Fibroblast of skin of left biceps (primary cell): ENCODE measurements at places on chromosomes 11 and 22.

- DNase-seq, result no peak
Measured at GRCh38 chr11:110086892-110087309, 6.3 kb upstream of the ZC3H12C start.

DNA sequence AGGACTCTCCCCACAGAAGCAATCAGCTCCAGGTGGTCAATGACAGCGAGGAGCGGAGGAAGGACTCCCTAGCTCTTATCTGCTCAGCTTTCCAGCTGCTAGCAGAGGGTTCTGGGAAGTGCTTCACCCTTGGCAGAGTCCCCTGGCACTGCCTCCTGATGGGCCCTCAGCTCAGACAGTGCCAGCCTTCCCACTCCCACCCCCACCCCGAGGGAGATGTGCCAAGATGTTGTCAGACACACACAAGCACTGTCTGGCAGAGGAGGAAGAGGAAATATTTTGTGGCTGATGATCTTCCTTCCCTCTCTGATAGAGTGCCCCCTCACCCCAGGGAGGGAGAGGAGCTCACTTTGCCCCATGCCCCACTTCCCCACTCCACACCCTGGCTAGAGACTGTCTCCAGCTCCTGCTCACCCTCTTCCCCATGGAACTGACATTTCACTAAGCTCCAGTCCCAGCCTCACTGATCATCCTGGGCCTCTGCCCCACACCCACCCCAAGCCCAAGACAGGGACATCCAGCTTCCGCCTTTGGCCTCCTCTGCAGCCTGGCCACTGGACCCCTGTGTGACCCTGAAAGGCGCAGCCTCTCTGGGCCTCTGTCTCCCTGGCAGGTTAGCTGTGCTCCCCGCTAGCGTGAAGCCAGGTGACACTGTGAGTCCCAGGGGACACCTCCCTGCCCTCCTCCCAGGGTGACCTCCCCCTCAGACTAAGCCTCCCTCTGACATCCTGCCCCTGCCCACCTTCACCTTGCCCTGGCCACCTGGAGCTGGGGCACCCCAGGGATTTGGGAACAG lies 44.5 kb downstream of the SLCO2B1 start:
- no peak for DNase-seq

- DNase-seq, result no peak
Measured at GRCh38 chr11:44729063-44729462, 2.3 kb downstream of the TSPAN18 start.

DNA sequence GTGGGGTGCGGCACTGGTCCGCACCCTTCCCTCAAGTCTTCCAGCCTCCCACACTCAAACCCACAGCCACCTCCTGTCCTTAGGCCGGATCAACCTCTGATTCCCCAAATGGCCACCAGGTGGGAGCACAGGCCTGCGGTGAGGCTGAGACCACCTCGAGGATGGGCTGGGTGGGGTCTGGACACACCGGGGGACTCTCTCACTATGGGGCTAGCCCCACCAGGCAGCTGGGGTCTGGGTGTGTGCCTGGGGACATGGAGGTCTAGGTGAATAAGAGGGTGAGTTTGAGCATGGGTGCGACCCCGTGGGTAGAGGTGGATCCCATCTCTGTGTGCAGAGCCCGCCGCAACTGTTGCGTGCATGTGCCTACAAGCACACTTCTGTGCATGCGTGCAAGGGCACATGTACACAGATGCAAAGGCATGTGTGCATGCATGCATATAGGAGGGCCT lies 32.6 kb downstream of the MYO18B start:
- no peak for DNase-seq

DNA sequence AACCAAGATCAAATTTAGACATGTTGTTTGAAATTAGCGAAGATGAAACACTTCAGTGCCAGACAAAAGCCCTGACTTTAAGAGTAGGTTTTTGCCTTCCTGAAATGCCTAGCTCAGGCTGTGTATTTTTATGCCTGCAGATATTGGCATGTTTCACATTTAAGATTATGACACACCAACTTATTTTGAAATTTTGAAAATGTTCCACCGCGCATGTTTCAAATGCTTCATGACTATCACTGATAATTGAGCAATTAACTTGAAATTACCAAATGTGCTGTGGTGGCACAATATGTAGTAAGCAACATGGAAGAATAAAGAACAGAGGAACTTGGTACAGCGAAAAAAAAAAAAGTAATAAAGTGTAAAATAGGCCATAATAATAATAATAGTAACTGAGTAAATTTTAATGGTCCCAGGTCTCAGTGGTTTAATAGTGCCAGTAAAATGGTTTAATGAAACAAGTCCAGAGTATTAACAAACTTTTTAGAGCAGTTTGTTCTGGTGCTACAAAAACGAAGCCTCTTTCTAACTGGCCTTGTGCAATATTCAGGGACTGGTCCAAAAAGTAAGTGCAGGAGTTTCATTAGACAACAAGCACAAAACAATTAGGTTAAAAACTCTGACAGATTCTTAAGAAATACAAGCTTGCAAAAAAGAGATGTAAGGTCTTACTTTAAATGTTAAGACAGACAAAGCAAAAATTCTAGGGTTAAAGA lies 112.5 kb upstream of the SOX6 start:
- no peak for DNase-seq

DNA sequence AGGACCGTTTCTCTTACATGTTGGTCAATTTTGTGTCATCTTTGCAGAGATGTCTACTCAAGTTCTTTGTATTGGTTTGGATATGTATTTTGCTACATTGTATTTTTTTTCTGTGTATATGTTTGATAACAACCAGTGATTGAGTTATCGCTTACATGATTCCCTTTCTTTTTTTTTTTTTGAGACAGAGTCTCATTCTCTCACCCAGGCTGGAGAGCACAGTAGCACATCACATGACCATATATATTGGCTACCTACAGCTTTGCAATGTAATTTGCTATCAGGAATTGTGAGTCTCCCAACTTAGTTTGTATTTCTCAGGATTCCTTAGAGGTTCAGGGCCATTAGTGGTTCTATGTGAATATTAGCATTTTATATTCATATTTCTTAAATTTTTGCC lies 59.5 kb downstream of the LRRC74B start:
- no peak for DNase-seq

- DNase-seq, result no peak
Measured at GRCh38 chr11:126502982-126503381, 147.5 kb downstream of the ST3GAL4 start.

GRCh38 chr22:42340829-42341383 lies 70.5 kb upstream of the TCF20 start:
- no peak for DNase-seq

DNA sequence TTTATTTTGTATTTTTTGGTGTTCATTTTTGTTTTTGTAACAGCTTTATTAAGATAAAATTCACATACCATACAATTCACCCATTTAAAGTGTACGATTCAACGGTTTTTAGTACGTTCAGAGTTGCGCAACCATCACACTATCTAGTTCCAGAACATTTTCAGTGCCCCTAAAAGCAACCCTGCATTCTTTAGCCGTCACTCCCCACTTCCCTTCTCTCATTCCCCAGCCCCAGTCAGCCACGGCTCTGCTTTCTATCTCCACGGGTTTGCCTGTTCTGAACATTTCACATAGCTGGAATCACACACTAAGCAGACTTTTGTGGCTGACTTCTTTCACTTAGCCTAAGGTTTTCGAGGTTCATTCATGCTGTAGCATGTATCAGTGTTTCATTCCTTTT lies 9.6 kb upstream of the KCNQ1OT1 start:
- DNase-seq, result peak; percentile 34

DNA sequence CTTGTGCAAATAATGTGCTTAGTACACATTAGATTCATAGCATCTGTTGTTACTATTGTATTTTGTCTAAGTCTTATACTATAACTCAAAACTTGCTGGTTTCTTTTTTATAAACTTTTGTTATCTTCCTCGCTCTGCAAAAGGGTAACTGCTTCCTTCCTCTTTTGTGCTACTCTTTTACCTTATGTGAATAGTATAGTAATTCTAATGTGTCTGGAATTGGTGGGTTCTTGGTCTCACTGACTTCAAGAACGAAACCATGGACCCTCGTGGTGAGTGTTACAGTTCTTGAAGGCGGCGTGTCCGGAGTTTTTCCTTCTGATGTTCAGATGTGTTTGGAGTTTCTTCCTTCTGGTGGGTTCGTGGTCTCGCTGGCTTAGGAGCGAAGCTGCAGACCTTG lies 563.1 kb upstream of the LUZP2 start:
- DNase-seq, result no peak

DNA sequence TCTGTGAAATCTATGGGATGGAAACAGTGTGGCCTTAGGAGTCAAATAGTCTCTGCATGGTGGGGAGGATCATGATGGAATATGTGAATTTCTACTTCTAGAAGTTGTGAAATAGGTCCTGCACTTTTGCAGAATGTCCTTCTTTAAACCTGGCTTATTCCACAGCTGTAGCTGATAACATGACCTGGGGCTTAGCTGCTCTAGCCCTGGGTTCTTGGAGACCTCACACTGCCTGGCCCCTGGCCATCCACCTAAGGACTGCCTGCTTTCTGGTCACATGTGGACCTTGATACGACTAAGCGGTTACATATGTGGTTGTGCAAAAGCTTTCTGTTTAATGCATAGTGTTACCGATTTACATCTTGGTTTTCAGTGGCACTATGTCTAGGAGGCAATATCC lies 88.2 kb downstream of the SWAP70 start:
- DNase-seq, result no peak

- peak; percentile 45 for DNase-seq
Measured at GRCh38 chr11:82978422-82979099, 77.0 kb downstream of the DDIAS start.

GRCh38 chr22:30591191-30591587 lies 521 bp downstream of the PES1 start:
- DNase-seq, result no peak

DNA sequence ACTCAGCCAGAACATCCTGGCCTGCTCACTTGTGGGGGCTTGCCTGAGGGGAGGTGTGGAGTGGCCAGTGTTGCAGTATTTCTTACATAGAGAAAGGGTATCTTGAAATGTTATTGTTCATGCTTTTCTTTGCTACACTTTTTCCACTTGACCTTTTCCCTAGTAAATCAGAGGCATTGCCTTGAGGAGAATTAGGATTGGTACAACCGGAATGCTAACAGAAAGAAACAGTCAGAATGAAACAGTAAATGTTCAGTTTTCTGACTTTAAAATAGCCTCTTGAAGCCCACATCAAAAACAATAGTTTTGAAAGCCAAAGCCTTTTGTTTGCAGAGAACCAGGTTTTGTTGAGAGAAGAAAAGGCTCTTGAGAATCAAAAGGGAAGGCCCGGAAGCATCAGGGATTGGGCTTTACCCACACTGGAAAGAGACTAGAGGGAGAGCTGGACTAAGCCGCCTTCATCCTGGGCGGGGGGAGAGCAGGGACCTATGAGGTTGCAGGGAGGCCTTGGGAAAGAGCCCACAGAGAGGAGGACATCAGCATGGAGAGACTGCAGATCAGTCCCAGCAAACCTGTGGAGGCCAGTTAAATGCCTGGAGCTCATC lies 12.4 kb downstream of the ADM start:
- DNase-seq, result no peak

DNA sequence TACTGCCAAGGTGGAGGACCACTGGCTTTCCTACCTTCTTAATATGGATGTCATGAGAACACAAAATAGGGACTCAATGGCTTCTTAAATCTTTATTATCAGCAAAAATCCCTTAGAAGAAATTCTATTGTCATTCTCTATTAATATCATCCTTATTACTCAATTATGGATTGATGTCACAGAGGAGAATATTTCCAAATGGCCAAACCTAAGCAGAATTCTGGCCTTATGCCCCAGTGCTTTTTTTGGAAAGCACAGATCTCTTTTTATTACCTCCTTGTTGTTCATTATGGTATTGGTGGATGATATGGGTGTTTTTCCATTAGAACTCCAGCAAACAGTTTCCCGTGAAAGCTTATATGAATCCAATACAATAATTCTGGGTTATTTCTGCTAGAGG lies 9.9 kb downstream of the CRTAM start:
- DNase-seq, result no peak

DNA sequence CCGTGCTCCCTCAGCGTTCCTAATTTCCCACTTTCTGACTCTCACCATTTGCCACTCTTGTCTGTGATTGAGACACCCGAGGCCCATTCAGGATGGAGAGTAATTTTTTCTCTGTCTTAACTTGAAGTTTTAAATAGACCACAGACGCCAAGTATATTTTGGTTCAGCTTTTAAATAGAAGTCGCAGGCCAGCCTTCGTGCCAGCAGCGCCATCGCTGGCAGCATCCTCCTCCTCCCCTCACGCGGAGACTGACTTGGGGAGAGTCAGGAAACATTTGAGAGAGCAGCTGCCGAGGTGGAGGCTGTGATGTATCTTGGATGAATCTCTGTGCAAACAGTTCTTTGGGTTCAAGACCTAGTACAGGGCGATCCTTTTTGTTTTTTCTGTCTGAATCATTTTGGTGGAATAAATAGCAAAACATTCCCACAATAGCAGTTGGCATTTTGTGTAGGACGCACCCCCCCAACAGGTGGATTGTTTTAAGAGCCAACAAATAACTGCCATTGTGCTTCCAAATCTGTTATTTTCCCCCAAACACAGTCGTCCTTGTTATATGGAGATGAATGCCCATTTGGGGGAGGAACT lies 889 bp upstream of the DMC1 start:
- DNase-seq, result no peak

DNA sequence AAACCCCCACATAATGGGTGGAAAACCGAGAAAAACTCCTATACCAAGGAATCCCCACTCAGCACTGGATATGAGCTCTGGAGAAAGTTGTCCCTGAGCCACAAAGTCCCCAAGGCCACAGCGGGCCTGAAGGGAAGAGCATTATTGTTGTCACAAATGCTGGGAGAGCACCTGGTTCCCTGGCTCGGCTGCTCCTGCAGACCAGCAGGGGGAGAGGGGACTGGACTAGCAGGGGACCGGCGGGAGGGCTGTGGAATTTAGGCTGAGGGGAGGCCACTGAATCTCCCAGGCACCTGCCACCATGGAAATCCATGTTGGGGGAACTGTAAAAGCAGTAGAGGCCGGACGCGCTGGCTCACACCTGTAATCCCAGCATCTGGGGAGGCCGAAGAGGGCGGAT lies 7.0 kb downstream of the PC start:
- no peak for DNase-seq

DNA sequence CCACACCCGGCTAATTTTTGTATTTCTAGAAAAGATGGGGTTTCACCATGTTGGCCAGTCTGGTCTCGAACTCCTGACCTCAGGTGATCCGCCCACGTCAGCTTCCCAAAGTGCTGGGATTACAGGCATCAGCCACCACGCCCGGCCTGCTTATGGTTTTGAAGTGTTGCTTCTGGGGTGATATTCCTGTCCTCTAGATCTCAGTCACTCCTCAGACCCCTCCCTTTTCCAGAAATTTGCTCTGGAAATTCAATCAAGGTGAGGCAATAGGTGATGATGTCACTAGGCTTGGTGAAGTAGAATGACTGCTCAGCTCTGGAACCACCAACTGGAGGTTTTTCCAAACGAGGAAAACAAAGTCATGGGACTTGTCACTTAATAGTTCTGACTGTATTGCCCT lies 36.6 kb upstream of the CREB3L1 start:
- no peak for DNase-seq

GRCh38 chr11:23780231-23780630 lies 716.6 kb upstream of the LUZP2 start:
- peak; percentile 19 for DNase-seq

GRCh38 chr11:13271060-13271693 lies 6.4 kb upstream of the BMAL1 start:
- DNase-seq, result no peak
